ENCODE measurements at places on chromosomes 12 and 14.
A peak's percentile ranks its signal among the peaks of the same experiment; 100 is the strongest.

DNA sequence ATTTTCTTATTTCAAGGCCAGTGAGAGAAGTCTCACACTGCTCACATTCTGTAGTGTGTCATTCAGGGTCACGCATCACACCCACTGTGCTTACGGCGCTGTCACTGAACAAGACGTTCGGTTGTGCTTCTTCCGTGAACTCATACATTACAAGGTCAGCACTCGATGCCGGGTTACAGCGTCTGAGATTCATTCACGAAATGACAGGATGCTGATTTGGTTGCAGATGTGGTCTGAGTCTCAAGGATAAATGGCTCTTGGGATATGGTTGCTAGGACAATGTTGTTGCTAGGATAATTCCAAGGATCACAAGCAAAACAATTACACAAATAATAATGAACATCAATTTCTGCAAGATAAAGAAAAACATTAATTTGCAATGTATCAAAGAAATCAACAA lies 47.4 kb downstream of the STX2 start:
- no peak for DNase-seq

- DNase-seq, result no peak
Measured at GRCh38 chr14:68589447-68590200, 203.2 kb downstream of the ZFP36L1 start.

GRCh38 chr12:120761519-120761934 lies 35.9 kb downstream of the ACADS start:
- peak; percentile 75 for DNase-seq

DNA sequence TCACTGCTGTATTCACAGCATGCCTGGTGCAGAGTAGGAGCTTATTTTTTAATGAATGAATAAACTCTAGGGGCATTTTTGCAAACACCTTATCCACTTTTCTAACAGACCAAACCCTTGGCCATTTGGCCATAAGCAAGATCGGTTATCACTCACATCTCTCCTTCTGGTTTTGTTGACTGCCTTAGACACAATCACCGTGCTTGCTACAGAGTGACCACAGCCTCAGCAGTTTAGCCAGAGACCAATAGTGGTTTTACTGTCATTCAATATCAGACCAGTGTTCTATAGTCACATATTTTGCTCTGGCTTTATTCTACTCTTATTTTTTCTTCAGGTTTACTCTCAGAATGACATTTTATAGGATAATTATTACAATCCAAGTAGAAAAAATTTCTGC lies 2.2 kb downstream of the KLRB1 start:
- DNase-seq, result no peak

GRCh38 chr14:68878908-68879307 lies 86.0 kb upstream of the ZFP36L1 start:
- DNase-seq, result no peak

DNA sequence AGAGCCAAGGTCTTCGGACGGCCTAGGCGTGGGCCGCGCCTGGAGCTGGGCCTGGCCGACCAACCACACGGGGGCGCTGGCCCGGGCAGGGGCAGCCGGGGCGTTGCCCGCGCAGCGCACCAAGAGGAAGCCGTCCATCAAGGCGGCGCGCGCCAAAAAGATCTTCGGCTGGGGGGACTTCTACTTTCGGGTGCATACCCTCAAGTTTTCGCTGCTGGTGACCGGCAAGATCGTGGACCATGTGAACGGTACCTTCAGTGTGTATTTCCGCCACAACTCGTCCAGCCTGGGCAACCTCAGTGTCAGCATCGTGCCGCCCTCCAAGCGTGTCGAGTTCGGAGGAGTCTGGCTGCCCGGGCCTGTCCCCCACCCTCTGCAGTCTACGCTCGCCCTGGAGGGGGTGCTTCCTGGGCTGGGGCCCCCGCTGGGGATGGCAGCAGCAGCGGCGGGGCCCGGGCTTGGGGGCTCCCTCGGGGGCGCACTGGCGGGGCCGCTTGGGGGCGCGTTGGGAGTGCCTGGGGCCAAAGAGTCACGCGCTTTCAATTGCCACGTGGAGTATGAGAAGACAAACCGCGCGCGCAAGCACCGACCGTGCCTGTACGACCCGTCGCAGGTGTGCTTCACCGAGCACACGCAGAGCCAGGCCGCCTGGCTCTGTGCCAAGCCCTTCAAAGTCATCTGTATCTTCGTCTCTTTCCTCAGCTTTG lies 4.4 kb upstream of the SHMT2 start:
- peak; percentile 49 for DNase-seq

DNA sequence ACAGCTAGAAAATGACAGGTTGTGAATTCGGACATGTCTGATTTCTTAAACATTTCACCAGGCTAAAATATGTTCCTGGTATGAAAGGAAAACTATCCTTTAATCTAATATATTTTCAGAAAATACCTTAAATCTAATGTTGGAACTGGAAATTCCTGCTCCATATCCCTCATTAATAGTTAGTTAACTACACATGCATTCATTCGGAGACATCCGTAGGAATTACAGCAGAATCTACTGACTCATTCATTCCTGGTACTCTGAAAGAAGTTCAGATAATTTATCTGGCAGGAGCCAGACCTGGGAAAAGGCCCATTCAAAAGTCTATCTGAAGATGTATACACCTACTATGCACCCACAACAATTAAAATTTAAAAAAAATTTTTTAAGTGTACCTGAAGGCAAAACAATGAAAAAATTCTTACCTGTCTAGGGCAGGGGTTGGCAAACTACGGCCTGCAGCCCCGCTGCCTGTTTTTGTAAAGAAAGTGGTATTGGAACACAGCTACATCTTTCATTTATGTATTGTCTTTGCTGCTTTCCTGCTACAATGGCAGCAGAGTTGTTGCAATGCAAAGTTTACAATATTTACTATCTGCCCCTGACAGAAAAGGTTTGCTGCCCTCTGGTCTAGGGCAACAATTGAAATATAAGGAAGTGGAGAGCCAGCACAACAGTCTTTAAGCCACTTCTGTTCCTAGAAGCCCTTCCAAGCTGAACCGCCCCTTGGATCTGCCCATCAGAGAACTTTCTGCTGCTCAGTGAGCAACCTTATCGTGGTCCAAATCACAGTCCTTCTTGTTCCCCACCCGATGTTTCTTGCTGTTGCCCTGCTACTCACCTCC lies 17.9 kb upstream of the NFYB start:
- DNase-seq, result no peak

DNA sequence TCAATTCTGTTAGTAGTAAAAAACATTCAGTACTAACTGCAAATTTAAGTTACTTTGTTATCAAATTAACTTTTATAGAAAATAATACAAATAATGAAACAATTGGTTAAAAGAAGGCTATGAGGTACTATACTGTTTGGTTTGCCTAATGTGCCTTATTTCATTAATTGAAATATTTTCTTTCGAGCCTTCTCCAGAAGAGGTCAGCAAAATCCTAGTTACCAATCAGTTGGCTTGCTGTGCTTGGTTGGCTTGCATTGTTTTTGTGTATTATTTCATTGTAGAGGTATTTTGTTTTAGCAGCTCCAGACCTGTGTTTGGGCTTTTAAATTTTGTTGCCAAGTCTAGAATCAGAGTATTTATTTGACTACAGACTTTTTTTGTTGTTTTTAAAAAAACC lies 68.5 kb downstream of the AEBP2 start:
- DNase-seq, result peak; percentile 20

- DNase-seq, result no peak
Measured at GRCh38 chr14:22737052-22737451, 29.4 kb upstream of the OXA1L start.

DNA sequence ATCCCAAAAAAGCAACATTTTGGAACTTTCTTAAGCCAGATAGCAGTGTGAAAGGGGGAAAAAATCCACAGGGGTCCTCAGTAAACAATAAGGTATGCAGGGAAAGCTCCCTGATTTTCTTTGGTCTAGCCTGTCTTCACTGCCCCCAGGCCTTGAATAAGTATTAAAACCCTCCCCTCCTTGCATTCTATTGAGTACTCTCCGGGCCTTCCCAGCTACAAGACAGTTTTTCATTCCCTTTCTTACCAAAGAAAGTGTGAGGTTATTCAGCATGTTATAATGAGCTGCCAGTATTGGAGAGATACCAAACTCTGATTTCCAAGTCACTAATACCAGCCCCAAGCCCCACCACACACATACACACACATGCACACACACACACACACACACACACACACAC lies 59.8 kb upstream of the KIF21A start:
- no peak for DNase-seq
